ENCODE measurements at places on chromosomes 5 and 9.

- DNase-seq, result peak; percentile 20
Observed at GRCh38 chr9:76873821-76874220, 32.1 kb downstream of the PRUNE2 start.

GRCh38 chr9:35488021-35488420, 1.9 kb upstream of the RUSC2 start:
- DNase-seq, result peak; percentile 74

DNA sequence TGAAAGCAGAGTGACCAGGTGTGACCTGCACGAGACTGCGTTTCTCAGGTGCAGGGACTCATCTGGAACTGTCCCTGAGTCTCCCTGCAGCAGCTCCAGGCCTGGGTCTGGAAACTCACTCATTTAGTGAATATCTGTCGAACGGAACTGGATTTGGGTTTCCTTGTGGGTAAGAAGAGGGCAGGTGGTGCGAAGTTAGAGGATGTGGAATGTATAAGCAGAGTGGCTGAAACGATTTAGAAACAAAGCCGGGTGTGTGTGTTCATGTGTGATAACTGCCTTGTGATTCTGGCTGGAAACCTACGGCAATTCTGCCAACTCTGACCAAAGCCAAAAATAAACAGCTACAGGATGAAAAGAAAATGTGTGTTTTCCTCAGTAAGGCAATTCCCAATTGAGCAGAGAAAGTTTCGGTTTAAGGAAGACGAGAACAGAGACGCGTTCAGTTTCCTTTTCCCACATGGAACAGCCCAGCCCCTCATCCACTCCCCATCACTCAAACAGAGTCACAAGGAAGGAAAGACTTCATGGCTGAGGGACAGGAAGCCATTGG, 130.3 kb downstream of the NSG2 start:
- DNase-seq, result no peak

- no peak for DNase-seq
Observed at GRCh38 chr9:128226412-128226801, 23.2 kb downstream of the DNM1 start.

DNA sequence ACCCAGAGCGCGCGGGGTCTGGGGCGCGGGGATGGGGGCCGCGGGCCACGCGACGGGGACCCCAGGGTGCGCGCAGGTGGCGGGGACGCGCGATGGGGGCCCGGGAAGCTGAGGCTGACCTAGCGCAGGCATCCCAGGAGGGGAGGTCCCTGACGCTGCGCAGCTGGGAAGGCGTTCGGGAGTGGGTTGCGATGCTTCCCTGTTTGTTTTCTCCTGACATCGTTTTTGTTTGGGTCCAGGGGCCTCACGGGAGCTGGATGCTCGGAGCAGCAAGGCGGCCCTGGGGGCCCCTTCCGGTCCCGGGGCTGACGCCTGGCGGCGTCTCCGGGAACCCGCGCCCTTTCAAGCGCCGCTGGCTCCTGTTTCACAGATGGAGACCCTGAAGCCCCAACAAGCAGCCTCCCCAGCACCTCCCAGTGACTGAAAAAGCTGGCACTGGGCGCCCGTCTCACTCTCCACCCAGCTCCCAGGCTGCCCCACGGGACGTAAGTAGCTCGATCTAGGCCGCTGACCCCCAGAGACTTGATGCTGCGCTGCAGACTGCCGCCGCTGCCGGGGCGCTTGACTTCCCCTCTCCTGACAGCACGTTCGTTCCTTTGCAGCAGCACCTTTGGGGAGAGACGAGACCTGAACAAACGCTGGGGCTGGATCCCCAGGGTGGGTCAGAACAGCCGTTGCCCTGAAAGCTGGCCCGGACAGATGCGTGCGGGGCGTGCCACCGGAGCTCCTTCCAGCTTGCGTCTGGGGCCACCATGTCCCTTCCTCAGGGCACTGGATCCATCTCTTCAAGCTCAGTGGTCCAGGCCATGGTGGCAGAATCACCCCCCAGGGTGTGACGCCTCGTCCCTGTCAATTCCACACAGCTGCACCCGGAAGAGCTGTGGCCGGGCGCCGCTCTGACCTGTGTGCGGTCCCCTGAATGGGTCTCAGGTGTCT, 593 bp downstream of the BRD3OS start:
- no peak for DNase-seq

DNA sequence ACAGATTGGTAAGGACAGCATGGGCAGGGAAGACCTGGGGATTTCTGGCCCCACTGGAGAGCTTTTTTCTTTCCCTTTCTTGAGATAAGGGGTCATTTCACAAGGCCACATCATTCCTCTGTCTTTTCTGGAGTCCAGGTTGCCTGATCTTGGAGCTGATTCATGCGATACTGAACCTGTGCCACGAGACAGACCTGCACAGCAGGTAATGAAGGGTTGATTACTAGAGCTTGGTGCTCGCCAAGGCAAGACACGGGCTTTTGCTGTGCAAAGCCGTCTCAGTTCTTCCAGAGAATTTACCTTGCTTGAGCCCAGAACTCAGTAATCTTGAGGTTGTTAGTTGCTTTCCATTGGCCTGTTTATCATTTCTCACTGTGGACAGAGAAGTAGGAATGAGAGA, 39.2 kb downstream of the NUP188 start:
- DNase-seq, result no peak

GRCh38 chr9:125505988-125506438, 201.0 kb downstream of the MAPKAP1 start:
- no peak for DNase-seq

DNA sequence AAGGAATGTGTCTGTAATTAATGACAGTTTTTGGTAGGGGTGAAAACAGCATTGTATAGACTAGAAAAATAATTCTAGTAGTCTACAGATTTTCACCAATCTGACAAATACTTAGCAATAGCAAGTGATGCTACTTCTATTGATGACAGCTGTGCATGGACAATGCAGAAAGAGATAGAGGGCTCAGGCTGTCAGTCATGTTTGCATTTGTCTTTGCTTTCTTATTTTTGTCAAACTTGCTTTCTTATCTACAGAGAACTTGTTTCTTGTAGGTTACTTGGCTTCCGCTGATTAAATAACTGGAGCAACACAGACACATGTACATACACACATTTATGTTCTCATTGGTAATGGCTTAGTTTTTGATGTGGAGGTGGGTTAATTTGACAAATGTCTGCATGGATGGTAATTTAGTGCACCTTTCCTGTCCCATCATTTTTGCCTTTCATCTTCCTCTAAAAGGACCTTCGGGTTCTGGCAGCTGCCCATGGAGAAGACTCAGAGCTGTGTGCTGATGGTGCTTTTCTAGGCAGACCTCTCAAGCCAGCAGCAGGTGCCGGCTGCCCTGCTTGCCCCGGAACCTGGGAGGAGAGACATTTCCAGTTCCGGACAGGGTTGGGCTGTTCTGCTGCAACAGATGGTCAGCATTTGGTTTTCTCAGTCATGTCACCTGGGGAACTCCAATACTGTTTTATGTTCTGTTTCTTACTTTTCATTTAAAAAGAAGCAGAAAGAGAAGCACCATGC, 28.8 kb downstream of the CAMK4 start:
- DNase-seq, result no peak

DNA sequence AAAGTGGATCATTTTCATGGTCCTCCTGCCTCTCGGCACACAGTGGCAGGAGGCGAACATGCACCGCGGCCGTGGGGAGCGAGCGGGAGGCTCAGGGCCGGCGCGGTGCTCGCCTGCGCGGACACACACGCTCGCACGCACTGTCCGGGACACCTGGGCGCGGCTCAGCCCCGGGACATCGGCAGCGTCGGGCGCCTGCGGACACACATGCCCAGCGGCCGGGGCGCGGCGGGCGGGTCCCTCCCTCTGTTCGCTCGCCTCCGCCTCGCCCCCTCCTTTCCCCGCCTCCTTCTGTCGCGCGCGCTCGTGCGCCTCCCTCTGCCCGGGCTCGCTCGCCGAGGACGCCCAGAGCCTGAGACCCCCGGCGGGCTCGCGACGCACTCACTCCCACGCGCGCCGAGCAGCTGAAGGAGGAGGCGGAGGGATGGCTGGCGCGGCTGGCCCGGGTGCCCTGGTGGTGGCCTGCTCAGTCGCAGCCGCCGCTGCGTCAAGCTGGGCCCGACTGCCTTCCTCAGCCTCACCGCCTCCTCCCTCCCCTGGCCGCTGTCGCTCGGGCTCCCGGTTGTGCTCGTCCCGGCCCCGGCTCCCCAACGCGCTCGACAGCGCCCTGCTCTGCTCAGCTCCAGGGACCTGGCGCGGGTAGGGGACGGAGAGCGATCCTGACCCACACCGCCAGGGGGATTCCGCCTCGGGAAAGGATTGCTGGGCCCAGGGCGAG, at the start of gene FRMD3:
Gene FRMD3, minus strand, starts transcription at position 230 of the 718 bp plus-strand sequence. Its CDS starts 170 bp downstream, at position 60.
- no peak for DNase-seq

DNA sequence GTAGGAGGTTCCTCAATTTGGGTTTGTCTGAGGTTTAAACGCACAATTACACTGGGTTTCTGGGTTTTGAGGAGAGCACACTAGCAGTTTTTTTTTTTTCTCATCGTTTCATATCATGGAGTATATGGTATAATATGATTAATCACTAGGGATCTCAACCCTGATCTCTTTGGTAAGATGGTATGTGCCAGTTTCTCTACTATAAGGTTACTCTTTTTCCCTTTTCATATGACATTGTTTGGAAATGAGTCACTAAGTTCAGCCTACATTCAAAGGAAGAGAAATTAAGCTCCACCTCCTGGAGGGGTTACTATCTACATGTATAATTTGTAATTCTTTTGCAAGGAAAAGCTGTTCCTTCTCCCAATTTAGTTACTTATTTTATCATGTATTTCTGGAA, 35.2 kb downstream of the MTRR start:
- DNase-seq, result no peak

- DNase-seq, result no peak
Observed at GRCh38 chr5:34459908-34460307, 196.2 kb upstream of the RAI14 start.
